ENCODE measurements at places on chromosomes 13 and 19. TPM values are rescaled to one million over a fixed set of nuclear protein-coding genes. Genes with fewer than 3 reads are reported as not detected.

- no peak for DNase-seq
- H3K27ac ChIP-seq = no peak overlapping the region
- H3K36me3 ChIP-seq = no peaks in the 10 kb centered on the region
- H3K27me3 ChIP-seq = no peaks in the 10 kb centered on the region
- H3K4me1 ChIP-seq = no peaks in the 10 kb centered on the region
These were observed 40.1 kb upstream of the ONECUT3 start for GRCh38 chr19:1713170-1713569.

PNMA8A gene
- total RNA-seq = 4.9 TPM

DNA sequence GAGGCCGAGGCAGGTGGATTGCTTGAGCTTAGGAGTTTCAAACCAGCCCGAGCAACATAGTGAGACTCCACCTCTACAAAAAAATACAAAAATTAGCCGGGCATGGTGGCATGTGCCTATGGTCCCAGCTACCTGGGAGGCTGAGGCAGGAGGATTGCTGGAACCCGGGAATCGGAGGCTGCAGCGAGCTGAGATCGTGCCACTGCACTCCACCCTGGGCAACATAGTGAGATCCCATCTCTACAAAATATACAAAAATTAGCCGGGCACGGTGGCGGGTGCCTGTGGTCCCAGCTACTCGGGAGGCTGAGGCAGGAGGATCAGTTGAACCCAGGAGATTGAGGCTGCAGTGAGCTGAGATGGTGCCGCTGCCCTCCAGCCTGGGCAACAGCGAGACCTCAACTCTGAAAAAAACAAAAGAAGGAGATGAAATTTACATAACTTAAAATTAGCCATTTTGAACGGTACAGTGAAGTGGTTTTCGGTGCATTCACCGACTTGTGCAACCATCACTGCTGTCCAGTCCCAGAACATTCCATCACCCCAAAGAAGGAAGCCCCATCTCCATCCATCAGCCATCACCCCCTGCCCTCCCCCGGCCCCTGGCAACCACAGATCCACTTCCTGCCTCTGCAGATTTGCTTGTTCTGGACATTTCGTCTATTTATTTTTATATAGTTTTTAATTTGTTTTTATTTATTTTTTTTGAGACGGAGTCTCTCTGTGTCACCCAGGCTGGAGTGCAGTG is 1.6 kb upstream of the AZU1 start:
- H3K4me1 ChIP-seq = peaks cover 5% of the 10 kb centered on the region
- no peak for DNase-seq
- no peak overlapping the region for H3K4me3 ChIP-seq
- H3K27ac ChIP-seq = no peak overlapping the region
- no peaks in the 10 kb centered on the region for H3K36me3 ChIP-seq
- H3K27me3 ChIP-seq = no peaks in the 10 kb centered on the region

MLLT1 gene
- 21.6 TPM for total RNA-seq

PRR22 gene
- 1.3 TPM for total RNA-seq

GRCh38 chr19:33252418-33252962 is 26.8 kb upstream of the SLC7A10 start:
- no peaks in the 10 kb centered on the region for H3K27me3 ChIP-seq
- no peak overlapping the region for H3K27ac ChIP-seq
- no peaks in the 10 kb centered on the region for H3K36me3 ChIP-seq
- H3K4me1 ChIP-seq = no peaks in the 10 kb centered on the region

- no peak overlapping the region for H3K27ac ChIP-seq
- DNase-seq = no peak
- H3K27me3 ChIP-seq = no peaks in the 10 kb centered on the region
- no peak overlapping the region for H3K4me3 ChIP-seq
- no peaks in the 10 kb centered on the region for H3K4me1 ChIP-seq
These were observed 12.4 kb downstream of the C19orf44 start for GRCh38 chr19:16508546-16508945.

STARD13 gene
- 29.4 TPM for total RNA-seq

TMC4 gene
- total RNA-seq = 51.8 TPM

DNA sequence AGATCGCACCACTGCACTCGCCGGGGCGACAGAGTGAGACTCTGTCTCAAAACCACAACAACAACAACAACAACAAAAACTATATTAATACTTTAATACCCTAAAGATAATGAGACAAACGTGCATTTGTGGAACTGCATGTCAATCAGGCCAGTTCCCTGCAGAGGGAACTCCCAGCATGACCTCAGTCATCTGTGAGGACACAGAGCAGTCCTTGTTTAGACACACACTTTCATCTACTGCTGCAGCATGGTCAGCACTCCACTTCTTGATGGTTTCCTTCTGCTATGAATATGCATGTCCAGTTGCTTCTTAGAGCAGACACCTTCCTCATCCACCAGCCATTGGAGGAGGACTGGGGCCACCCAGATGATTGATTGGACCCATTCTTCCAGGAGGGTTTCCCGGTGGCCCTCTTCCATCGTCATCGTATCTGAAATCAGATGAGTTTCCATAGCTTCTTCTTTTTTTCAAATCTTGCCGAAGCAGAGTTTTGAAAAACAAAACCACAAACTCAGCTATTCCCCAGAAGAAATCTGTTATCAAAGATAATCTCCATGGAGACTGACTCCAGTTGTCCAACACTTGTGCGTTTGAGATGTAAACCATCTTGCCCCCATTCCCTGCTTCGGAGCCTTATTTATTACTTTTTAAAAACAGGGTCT is 26.5 kb downstream of the ZNF607 start:
- H3K27me3 ChIP-seq = no peaks in the 10 kb centered on the region
- no peak overlapping the region for H3K27ac ChIP-seq
- H3K4me3 ChIP-seq = no peak overlapping the region
- H3K36me3 ChIP-seq = no peaks in the 10 kb centered on the region
- H3K4me1 ChIP-seq = no peaks in the 10 kb centered on the region

DNA sequence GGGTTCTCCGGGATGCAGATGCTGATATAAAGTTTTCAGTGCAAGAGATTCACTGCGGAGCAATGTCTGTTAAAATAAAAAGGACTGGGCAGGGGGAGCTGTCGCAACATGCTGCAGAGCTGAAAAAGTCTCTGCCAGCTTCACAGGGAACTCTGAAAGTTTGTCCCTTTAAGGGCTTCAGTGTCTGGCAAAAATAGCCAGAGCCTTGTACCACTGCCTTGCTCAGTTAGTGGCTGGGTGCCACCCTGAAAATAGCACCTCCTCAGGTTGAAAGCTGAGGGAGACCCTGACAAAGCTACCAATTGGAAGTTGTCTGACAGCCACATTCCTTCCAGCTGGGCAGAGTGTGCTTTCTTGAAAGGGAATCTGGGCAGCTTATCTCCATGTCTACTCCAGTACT is 3.0 kb upstream of the NDFIP2 start:
- no peaks in the 10 kb centered on the region for H3K27me3 ChIP-seq
- no peak overlapping the region for H3K4me3 ChIP-seq
- H3K27ac ChIP-seq = no peak overlapping the region
- DNase-seq = no peak

KLK5 gene
- not detected for total RNA-seq

DNA sequence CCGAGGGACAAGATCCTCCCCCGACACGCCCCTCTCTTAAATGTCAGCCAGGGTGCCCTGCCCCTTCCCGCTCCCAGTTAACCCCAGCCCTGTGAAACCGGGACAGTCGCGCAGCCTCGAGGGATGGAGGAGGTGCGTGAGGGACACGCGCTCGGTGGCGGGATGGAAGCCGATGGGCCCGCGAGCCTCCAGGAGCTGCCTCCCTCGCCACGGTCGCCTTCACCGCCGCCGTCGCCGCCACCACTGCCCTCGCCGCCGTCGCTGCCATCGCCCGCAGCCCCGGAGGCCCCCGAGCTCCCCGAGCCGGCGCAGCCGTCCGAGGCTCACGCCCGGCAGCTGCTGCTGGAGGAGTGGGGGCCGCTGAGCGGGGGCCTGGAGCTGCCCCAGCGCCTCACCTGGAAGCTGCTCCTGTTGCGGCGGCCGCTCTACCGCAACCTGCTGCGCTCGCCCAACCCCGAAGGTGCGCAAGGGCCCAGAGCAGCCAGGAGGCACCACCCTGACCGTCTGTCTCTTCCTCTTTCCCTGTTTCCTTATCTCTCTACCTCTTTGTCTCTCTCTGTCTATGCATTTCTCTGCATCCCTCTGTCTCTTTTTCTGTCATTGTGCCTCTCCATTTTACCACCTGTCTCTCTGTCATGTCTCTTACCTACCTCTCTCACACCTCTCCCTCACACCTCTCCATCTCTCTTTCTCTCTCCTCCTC is at the start of gene NCCRP1:
Gene NCCRP1, plus strand, starts transcription at position 105 of the 703 bp plus-strand sequence. Its CDS starts 19 bp downstream, at position 124.
- peak; percentile 72 for DNase-seq
- peak within 1 kb of the TSS; percentile 50 for H3K27ac ChIP-seq
- no peaks in the 10 kb centered on the region for H3K36me3 ChIP-seq
- H3K4me3 ChIP-seq = no peak within 1 kb of the TSS

DNA sequence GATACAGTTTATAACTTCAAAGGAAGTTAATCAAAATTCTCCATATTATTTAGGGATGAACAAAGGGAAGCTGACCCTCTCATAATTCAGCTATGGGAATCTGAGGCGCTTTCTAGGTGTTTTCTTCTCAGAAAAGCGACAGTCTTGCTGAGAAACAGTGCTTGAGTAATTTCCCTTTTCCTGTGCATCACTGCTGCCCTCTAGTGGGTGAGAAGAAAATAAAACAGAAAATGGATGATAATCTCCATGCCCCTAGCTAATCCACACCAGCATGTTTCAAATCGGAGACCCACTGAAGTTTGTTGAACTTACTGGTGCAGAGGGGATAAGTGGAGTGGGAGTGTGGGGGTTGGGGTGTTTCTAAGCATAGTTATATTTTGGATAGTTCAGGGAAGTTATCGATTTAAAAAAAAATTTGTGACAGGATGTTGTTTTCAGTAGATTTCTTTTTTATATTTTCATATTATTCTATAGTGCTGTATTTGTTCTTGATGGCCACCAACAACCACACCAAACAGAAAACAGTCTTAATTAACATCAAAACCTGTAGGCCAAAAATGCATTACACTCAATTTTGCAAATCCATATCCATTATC is 21.4 kb downstream of the LCP1 start:
- DNase-seq = peak; percentile 31
- peaks cover 5% of the 10 kb centered on the region for H3K4me1 ChIP-seq
- no peaks in the 10 kb centered on the region for H3K36me3 ChIP-seq
- no peaks in the 10 kb centered on the region for H3K27me3 ChIP-seq

ADAMTS10 gene
- 18.8 TPM for total RNA-seq

DNA sequence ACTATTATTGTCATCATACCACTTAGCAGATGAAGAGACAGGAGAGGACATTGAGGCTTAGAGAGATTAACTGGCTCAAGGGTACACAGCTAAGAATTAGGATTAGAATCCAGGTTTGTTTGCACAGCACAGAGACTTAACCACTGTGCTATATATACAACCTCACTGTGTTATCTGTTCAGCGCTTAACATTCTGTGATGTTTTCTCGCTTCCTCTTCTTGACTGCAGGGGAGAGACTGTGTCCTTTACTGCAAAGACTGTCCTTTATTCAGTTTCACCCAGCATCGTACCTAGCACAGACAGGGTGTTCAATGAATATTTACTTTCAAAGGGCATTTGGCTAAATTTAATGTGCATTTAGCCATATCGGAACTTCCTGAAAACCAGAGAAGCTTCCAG is 54.9 kb upstream of the PCDH8 start:
- H3K4me1 ChIP-seq = no peaks in the 10 kb centered on the region
- DNase-seq = no peak
- no peaks in the 10 kb centered on the region for H3K27me3 ChIP-seq

Measured in pancreas (tissue), 10 donors.